ENCODE measurements at places on chromosomes 13 and 19.

DNA sequence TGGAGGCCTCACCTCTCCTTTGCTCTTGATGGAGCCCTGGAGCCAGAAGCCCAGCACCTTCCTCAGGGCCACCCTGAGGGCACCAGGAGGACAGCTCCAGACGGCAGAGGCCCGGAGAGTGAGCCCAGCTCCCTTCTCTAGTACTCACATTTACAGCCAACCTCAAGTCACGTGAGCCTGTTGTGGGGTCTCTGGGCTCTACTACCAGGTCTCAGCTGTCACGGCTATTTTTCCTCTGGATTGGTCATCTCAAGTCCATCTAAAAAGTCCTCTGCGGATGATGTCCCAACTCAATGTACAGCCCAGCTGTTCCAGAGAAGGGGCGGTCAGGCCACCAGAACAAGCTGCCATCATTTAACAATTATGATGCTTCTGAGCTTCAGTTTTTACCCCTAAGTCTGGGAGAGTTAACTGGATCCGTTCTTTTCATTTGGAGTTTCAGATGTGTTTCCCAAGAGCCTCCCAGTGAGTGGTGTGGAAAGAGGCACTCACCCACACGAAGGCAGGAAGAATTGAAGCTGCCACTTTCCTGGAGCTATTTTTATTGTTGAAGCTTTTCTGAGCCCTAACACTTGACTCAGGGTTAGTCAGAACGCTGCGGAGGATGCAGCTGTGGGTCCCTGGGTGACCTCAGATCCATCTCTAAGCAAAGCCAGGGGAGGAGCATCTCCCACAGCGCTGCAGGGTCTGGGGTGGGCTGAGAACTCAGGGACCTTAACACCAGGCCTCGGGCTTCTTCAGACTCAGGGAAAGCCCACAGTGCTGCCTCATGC lies 143.5 kb upstream of the UBL3 start:
- no peak for DNase-seq

- no peak for DNase-seq
Observed at GRCh38 chr19:38285567-38285966, 18.5 kb upstream of the C19orf33 start.

GRCh38 chr13:92510416-92510815 lies 716.2 kb upstream of the GPC6 start:
- no peak for DNase-seq

DNA sequence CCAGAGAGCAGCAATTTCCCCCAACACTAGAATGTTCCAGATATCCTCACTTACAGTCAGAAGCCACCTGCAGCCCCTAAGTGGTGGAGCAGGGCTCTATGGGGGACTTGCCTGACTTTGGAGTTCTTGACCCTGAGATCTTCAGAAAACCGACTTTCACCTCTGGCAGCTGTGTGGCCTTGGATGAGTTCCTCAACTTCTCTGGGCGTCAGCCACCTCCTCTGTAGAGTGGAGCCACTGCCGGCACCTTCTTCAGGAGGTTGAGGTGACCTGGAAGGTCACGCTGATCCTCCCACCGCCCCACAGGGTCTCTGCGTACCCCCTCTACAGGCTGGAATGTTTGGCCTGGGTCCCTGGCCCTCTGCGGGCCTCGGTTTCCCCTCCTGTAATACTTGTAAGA lies 7.1 kb upstream of the FUT5 start:
- no peak for DNase-seq

- no peak for DNase-seq
Observed at GRCh38 chr19:12788042-12788681, 3.1 kb upstream of the JUNB start.

Measured in B cell (primary cell).